Activated CD8-positive, alpha-beta T cell treated with anti-CD3 and anti-CD28 coated beads for 36 hours (primary cell): ENCODE measurements at places on chromosomes 12 and 14. TPM values are rescaled to one million over a fixed set of nuclear protein-coding genes. Genes with fewer than 3 reads are reported as not detected.

DNA sequence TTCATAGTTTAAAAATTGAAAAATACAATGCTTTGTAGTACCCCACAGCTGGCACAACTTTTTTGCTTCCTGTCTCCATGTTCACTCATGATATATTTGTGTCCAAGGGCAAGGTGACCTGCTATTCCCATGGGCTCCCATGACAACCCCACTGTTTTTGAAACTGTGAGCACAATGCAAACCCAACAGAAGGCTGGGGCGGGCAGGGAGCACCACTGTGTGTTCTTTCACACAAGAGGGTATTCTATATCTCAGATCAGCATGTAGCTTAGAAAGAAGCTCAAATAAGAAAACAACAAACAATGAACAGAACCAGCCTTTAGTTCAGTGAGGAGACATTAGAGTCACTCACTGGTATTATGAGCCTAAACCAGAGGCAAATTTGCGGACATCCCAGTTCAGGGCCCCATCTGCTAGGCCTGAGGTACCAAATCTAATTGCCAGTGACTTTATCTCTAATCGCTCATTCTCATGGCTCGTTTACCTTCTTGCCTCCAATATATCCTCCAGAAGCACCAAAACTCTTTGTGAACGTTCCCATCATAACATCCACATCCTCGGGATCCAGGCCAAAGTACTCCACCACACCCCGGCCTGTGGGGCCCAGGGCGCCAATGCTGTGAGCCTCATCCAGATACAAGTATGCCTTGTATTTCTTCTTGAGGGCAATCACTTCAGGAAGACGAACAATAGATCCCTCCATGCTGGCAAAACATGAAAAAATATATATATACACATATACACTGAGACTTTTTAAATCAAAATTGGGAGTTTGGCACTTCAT, 56.4 kb upstream of the ISM2 start:
- H3K36me3 ChIP-seq: peaks cover 35% of the 10 kb centered on the region
- H3K4me3 ChIP-seq: no peak overlapping the region
- peak overlapping the region; percentile 92 for H3K27ac ChIP-seq
- no peaks in the 10 kb centered on the region for H3K27me3 ChIP-seq

The NEUROD4 gene
- not detected for total RNA-seq

DNA sequence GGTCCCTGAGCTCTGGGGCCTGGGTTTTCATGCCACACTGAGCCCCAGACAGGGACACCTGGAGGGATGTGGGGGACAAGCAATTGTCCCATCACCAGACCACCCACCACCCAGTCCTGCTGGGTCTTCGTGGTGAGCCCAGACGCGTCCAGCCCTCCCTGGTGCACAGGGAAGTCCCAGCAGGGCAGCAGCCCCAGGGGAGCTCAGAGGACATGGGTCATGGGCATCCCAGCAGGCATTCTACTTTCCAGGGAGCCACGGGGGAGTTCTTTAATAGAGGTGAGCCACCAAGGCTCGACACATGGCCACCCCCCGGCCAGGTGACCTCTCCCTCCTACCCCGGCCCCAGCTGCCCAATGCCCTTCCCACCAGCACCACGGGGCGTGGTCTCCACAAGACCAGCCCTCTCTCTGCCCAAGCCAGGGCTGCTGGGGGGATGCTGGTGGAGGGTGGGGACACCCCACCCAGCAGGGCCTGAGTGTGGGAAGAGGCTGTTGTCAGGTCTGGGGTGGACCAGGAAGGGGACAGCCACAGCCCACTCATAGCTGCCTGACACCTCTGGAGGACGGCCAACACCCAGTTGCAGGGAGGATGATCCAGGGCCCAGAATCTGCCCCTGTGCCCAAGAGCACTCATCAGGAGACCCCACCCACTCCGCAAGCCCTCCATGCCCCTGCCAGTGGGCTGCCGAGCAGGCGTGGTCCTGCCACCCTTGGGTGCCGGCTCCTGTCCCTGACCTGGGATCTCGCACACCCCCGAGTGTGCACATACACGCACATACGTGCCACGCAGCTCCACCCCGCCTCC, 14.1 kb downstream of the AKT1 start:
- no peak overlapping the region for H3K27ac ChIP-seq
- H3K36me3 ChIP-seq: peaks cover 5% of the 10 kb centered on the region
- no peak for DNase-seq
- no peaks in the 10 kb centered on the region for H3K27me3 ChIP-seq
- H3K4me1 ChIP-seq: peaks cover 8% of the 10 kb centered on the region

The IGF1 gene
- 0.90 TPM for total RNA-seq

The NPAS3 gene
- total RNA-seq: not detected

DNA sequence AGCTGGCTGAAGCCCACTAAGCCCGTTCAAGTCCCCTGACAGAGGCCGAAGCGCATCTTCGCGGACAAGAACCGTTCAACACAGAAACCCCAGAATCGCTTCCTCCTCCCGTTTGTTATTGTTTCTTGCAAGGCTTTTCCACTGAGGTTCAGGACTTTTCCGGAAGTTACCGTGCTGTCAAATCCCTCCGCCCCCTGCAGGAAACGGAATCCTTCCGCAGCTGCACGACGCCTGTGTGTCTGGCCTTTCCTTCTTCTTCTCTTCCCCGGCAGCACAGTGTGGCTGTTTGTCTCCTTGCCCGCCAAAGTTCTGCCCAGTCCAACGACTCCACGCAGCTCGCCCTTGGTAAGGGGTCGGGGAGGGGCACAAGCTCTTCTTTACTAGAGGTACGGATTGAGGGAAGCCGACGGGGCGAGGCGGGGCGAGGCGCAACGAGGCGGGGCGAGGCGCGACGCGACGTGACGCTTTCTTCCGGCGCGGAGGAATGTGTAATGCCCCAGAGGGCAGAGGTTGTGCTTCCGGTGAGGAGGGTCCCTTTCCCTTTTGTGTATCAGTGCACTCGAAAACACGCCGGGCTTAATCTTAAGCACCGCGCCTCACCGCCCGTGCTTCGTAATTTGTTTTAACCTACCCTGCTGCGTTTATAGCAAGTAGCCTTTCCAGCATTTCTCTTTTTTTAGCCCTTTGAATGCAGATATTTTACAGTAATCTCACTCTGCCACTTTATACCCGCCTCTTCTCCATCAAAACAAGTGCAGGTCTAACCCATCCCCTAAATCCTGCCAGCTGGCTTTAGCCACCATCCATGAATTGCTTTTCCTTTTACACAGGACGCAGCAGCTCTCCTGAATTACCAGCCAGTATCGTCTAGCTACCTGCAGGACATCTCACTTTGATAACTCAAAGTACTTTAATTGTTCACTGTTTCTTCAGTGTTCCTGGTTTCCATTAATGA, at the start of gene KDM5A:
KDM5A (minus strand) TSS at position 179 of the 955 bp plus-strand sequence. CDS start 229 bp downstream, outside the sequence.
- H3K27ac ChIP-seq: peak within 1 kb of the TSS; percentile 99
- H3K4me3 ChIP-seq: peak within 1 kb of the TSS; percentile 76
- H3K27me3 ChIP-seq: no peaks in the 10 kb centered on the region
- peaks cover 9% of the 10 kb centered on the region for H3K36me3 ChIP-seq

- no peak for DNase-seq
- no peak within 1 kb of the TSS for H3K4me3 ChIP-seq
- H3K27ac ChIP-seq: no peak within 1 kb of the TSS
Observed at GRCh38 chr12:52493172-52493571, at the start of gene KRT6A. TSS of gene KRT6A (minus strand) at chr12:52493257. CDS start at chr12:52493188, 69 bp downstream.

DNA sequence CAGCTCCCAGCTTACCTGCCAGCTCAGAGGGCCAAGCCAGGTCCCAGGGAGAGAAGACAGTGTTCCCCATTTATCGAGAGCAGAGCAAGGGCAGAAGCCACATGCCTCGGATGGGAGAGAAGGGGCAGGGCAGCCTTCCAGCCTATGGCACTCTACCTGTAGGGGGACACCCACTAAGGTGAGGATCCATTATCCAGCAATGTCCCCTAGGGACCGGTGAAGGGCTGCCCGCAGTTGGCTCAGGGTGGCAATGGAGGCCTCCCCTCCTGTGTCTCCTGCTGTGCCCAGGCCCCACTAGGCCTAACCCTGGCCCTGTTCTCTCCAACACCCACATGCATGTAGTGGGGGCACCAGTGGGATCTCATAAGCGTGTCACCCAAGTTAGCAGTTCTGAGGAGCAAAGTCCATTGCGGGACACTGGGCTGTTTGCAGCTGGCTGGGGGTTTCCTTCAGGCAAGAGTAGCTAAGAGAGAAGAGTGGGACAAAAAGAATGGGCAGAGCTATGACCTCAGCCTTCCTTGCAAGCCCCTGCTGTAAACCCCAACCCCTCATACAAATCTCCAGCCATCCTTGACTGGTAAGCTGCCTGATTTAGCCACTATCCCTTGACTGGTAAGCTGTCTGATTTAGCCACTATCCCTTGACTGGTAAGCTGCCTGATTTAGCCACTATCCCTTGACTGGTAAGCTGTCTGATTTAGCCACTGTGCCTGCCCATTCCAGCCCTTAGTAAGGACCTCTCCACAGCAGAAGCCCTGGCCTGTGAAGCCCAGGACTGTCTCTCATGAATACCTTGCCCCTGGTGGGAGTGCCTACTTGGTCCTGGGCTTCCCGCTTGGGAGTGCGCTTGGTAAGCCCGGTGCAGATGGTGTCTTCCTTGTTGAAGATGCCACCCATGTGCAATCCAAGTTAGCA, 5.2 kb upstream of the ASB2 start:
- H3K36me3 ChIP-seq: peaks cover 26% of the 10 kb centered on the region
- H3K4me3 ChIP-seq: no peak overlapping the region
- peaks cover 47% of the 10 kb centered on the region for H3K4me1 ChIP-seq
- DNase-seq: no peak
- no peaks in the 10 kb centered on the region for H3K27me3 ChIP-seq

DNA sequence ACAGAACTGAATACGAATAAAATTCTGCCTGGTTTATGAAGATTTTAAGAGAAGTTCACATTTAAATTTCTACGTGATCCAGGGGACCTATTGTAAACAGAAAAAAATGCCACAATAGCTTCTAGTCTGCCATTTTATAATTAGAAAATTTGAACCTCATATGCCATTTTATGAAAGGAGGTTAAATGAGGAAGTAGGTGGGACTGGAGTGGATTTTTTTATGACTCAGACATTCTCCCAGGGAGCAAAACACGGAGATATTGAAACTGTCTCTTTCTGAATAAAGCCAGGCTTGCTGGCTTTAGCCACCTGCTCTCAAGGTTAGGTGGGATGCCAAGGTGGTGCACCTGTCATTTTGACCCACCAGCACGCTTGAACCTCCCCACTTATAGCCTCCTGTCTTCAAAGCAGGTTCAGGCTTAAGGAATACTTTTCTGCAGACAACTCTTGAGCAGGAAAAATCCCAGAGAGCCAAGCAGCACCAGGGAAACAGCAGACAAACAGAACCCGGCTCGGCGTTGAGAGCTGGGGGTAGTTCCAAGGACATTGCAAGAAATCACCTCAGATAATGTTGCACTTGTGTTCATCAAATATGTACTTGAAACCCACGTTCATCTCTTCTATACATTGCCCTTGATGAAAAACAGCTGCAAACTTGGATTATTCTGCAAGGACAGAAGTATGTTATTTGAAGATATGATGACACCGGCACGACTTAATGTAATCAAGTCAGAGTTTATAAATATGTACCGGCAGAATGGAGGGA, 203.7 kb downstream of the PPM1H start:
- H3K4me1 ChIP-seq: peaks cover 9% of the 10 kb centered on the region
- no peak overlapping the region for H3K4me3 ChIP-seq
- no peaks in the 10 kb centered on the region for H3K36me3 ChIP-seq
- peaks cover 3% of the 10 kb centered on the region for H3K27me3 ChIP-seq
- DNase-seq: no peak

DNA sequence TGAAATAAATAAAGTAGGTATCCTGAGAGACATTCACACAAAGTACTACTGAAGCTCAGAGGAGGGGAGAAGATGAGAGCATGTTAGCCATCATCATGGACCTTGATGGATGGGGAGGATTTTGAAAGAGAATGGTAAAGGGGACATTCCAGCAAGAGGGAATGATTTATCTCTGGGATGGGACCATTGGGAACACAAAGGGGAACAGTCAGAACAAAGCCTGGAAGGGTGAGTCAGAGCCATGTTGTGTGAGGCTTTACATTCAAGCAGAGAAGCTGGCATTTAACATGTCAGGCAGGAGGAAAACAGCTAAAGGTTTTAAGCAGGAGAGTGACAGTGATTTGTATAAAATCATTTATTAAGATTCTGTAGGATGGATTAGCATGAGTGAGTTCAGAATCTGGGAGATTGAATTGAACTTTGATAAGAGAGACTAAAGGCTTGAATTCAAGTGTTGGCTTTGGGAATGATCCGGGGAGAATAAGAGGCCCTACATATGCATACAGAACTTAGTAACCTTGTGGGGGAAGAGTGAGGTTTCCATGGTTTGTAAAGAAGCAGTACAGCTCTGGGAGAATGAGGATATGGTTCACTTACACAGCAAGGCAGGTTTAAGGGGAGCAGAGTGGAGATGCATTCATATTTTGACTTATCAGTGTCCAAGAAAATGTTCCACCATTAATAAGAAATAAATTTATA, 174.4 kb downstream of the SYT10 start:
- no peak overlapping the region for H3K4me3 ChIP-seq
- no peak overlapping the region for H3K27ac ChIP-seq
- H3K36me3 ChIP-seq: no peaks in the 10 kb centered on the region
- DNase-seq: no peak
- no peaks in the 10 kb centered on the region for H3K4me1 ChIP-seq

- no peak overlapping the region for H3K4me3 ChIP-seq
- no peak overlapping the region for H3K27ac ChIP-seq
- H3K4me1 ChIP-seq: peaks cover 4% of the 10 kb centered on the region
- DNase-seq: peak; percentile 35
- H3K27me3 ChIP-seq: peaks cover 8% of the 10 kb centered on the region
Observed at GRCh38 chr14:61213920-61214319, 67.2 kb downstream of the TMEM30B start.

GRCh38 chr14:103880348-103881267, 33.2 kb upstream of the PPP1R13B start:
- H3K27ac ChIP-seq: no peak overlapping the region
- H3K27me3 ChIP-seq: peaks cover 4% of the 10 kb centered on the region
- H3K36me3 ChIP-seq: no peaks in the 10 kb centered on the region
- H3K4me3 ChIP-seq: peak overlapping the region; percentile 24
- peaks cover 19% of the 10 kb centered on the region for H3K4me1 ChIP-seq
- peak; percentile 41 for DNase-seq

- H3K27me3 ChIP-seq: peaks cover 31% of the 10 kb centered on the region
- DNase-seq: no peak
- H3K4me3 ChIP-seq: no peak overlapping the region
- H3K27ac ChIP-seq: no peak overlapping the region
- H3K36me3 ChIP-seq: no peaks in the 10 kb centered on the region
Observed at GRCh38 chr12:94954029-94954685, 49.3 kb downstream of the NDUFA12 start.

GRCh38 chr12:93908846-93909567, 231.8 kb downstream of the CRADD start:
- no peaks in the 10 kb centered on the region for H3K36me3 ChIP-seq
- no peak for DNase-seq
- H3K27ac ChIP-seq: no peak overlapping the region
- H3K4me3 ChIP-seq: no peak overlapping the region

The REP15 gene
- total RNA-seq: not detected

The TAS2R8 gene
- not detected for total RNA-seq
